ENCODE measurements at places on chromosomes 12 and 14.

DNA sequence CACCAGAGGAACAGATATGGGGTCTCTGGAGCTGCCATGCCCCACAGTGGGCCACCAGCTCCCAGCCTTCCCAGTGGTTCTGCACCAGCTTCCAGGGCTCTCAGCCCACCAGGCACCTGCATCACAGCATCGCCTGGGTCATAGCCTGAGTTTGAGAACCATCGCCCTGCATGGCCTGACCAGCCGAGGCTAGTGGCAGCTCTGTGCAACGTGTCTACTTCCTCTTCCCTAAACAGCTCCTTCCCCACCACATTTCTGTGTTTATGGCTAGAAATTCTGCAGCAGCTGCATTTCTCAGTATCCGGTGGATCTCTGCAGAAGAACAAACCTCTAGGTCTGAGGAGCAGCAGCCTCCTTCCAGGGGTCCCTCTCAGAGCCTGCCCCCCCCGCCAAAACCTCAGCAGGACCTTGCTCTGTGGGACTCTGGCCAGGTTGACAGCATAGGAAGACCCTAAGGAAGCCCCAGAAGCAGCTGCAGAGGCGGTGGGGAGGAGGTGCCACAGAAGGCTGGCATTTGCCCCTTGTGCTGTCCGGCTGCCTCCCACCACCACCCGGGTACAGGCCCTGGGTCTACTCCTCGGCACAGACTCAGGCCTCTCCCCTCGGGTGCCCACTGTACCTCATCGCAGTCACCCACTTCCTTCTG lies 47.7 kb downstream of the PSMA6 start:
- DNase-seq, result no peak

DNA sequence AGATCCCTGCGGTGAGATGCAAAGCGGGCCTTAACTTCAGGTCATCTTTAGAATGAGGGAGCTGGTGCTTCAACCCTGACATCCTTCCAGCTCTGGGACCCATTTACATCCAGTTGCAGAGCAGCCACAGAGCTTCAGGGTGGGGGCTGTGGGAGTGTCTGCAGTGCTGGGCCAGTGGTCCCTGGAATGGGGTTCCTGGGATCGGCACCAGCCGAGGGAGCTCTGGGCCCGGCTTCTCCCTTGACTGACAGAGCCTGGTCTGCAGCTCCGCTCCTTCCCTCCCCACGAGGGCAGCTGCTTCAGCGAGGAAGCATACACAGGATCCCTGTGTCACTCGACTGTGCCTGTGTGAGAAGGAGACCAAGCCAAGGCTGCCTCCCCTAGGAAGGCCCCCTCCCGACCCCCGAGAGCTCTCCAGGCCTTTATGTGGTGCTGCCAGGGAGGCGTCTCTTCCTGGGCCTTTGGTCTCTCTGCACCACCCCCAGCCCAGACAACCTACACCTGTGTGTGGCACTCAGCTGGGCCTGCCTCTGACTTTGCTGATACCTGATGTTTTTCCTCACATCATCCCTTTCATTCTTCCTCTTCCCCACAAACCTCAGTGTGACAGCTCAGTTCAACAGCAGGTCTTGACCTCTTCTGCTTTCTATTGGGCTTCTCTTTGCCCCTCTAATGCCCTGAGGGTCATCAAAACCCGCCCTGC lies 48.1 kb upstream of the RIN3 start:
- no peak for DNase-seq

DNA sequence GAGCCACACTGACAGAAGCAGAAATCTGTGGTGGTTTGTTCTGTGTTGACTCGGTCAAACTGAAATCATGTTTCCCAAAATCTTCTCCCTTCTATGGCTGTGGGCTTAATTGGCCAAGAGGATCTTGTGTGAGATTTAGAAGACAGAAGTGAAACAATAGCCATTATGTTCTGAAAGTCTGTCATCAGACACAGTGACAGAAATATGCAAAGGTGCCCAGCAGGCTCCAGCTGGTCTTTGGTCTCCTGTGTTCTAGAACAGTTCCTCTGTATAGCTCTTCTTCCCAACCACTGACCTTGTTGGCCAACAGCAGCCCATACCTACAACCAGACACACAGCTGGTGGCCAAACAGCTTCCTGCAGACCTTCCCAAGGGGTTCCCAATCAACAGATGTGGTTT lies 25.0 kb upstream of the COCH start:
- no peak for DNase-seq

DNA sequence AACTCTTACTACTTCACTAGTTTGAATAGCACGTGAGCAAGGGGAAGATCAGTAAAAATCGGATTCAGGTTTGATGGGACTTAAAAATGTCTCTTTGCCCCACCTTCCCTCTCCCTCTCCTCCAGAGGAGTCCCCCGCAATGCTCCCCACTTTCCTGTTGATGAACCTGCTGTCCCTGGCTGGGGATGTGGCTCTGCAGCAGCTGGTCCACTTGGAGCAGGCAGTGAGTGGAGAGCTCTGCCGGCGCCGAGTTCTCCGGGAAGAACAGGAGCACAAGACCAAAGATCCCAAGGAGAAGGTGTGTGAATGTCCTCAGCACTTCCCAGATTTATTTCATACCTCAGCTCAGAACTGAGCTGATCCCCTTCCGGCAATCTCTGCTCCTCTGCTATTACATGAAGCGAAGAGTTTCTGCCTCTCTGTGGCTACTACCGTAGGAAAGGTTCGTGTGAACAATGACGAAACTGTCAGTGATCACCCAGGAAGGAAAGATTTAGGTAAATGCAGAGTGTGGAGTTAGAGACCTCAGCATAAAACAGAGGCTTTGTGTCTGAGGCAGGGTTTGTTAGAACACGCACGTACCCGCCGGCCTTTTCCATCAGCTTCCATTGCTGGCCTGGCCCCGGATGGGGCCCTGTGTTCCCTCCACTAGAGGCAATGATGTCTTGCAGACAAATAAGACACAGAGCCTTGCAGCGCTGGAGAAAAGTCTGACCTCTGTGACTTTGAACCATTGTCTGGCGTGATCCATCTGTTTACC lies 7.4 kb upstream of the GAPDH start:
- no peak for DNase-seq

DNA sequence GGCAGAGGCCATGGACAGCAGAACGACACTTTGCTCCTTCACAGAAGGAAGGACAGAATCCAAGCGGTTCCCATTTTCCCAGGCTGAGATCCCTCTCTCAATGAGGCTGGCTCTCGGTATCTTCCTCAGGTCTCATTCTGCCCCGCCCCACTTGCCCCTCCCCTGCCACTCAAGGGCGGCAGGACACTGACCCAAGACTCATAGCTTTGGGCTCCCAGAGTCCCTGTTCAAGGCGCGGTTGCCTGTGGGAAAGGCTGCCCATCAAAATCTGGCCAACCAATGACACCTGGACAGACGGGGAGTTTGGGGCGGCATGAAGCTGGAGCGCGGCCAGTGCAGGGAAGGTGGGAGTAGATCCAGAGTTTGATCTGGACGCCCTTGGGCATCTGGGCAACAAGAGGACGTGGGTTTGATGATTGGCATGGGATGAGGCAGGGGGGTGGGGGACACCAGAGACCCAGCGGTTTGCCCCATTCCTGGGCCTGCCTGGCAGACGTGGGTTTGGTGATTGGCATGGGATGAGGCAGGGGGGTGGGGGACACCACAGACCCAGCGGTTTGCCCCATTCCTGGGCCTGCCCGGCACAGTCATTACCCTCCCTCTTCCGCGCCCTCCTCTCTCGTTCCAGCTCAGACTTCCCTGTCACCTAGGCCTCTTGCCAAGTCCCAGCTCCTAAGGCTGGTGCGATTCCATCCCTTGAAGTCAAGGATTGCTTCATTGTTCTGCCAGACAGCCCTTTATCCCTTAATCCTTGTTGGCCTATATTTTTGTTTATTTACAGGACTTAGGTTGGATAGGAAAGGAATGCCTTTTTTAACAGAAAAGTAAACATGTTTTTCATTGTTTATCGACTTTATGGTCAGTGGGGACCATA lies 92.1 kb downstream of the NINJ2 start:
- DNase-seq, result peak; percentile 5

DNA sequence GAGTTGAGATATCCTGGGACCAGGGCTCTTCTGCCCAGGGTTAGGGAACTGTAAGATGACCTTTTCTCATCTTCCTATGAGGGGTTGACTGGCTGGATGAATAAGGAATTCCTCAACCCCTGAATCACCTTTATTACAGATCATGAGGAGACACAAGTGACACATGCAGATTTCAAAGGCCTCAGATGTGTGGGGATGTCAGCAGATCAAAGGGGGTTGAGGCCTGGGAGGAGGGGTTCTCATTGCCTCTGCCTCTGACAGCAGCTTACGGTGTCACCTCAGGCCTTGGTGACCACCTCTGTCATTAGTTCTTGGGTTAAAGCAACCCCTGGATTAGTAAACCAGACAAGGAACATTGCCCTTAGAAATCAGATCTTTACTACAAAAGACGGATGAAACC lies 2.1 kb upstream of the KRT72 start:
- DNase-seq, result no peak

DNA sequence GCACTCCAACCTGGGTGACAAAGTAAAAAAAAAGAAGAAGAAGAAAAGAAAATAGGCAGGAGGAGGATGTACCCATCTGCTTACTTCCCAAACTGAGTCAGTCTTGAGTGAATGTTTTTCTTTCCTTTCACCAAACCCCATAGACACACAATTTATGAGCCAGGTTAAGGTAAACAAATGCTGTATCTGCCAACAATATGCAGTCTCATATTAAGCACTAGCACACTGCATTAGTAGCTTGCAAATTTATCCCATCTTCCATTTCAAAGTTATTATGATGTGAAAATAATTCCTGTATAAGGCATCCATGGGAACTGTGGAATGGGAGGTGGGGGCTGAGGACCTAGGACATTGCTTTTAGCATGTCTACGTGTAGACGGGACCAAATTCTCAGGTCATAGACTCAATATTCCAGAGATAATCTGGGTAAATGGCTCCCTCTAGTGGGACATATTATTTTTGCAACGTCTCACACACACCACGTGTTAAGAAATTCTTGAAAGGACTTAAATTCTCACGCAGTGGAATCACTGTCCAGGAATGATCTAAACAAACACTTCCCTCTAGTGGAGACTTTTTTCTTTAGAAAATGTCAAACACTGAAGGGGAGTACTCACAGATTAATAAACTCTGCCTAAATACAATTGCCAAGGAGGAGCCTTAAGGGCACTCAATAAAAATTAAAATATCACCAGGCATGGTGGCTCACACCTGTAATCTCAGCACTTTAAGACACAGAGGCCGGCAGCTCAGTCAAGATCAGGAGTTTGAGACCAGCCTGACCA lies 17.1 kb upstream of the OR10P1 start:
- peak; percentile 50 for DNase-seq

DNA sequence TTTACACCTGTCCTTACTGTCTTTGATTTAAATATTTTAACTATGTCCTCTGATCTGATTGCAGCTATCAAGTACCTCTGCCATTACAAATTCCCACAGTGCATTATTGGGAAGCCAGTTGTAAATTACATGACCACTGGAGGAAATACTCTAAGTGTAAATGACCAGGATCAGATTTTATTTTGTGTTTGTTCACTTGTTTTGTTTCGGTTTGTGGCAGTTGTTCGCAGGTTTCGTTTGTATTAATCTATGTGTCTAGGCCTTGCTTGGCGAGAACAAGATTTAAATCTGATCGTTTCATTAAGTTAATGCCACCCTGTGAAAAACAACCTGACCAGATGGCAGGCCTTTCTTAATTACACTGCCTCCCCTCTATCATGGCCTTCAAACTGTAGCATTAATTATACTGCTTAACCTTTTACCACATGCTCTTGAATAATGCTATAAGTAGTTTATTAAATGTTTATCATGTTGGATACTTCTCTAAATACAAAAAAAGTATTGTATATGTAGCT lies 990.1 kb downstream of the TMTC2 start:
- DNase-seq, result no peak

DNA sequence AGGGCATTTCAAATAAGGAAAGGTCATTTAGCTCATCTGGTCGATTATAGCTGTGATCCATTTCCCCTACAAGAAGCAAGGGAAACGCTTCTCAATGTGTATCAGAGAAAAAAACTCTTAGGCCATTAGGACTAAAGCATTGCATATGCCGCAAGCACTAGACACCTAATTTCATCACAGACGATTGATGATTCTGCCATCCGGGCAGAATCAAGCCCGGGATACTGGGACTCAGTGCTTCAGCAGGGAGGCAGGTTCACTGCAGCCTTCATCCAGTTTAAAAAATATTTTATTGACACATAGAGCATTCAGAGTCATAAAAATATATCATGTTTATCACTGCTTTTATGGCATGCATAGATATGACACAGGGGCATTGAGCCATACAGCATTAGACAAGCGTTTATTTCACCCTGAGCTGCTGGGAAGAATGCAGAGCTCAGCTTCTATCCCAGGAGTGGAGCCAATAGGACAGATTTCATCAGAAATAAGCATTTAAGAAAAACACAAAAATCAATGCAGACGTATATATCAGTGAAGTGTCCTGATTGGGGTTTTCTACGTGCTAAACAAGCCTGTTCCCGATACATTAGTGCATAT lies 806.9 kb downstream of the GALC start:
- no peak for DNase-seq

- no peak for DNase-seq
Measured at GRCh38 chr12:47741340-47741703, 16.0 kb upstream of the ENDOU start.

DNA sequence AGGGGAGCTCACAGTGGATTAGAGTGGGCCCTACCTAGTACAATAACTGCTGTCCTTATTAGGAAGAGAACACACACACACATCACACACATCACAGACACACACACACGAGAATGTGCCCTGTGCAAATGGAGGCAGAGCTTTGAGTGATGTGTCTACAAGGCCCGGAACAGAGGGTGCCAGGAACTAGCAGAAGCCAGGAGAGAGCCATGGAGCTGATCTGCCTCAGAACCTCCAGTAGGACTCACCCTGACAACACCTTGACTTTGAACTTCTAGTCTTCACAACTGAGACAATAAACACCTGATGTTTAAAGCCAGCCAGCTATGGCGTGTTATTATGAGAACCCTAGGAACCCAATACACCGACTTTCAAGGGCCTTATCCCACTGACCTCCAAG lies 29.7 kb upstream of the FKBP4 start:
- DNase-seq, result no peak

- DNase-seq, result no peak
Measured at GRCh38 chr12:67572492-67572891, 76.1 kb upstream of the DYRK2 start.

DNA sequence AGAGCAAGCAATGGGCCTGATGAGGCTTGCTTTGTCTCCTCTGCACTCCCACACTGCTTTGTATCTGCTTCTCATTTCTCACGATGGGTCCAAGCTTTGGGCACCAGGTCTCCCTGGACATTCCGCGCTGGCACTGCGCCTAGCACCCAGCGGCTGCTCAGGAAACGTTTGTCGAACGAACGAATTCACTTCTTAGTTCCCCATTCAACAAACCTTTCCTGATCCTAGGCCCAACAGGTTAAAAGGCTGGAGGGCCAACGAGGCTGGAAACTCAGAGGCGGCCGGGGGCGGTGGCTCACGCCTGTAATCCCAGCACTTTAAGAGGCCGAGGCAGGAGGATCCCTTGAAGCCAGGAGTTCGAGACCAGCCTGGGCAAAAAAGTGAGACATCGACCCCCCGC lies 1.0 kb upstream of the GLRX5 start:
- no peak for DNase-seq

- no peak for DNase-seq
Measured at GRCh38 chr12:19014240-19014639, 115.3 kb upstream of the PLEKHA5 start.

- DNase-seq, result no peak
Measured at GRCh38 chr12:66060163-66060907, 70.2 kb downstream of the LLPH start.
